ENCODE measurements at places on chromosomes 6 and 20.
A peak's percentile ranks its signal among the peaks of the same experiment; 100 is the strongest.

- DNase-seq, result no peak
Observed at GRCh38 chr6:162726947-162727321, 632 bp downstream of the PRKN start.

DNA sequence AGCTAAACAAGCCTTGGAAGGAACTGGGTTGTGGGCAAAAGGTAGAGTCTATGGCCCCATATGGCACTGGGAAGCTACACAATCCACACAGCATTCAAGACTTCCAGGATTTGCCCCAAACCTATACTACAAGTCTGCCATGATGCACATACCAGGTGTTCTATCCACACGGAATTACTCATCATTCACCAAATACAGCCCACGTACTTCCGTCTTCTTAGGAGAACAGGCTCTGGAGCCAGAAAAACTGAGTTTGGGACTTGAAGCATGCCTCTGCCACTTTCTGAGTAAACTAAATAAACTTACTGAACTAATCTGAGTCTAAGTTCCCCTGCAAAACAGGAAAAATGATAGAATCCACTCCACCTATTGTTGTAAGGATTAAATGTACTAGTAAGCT lies 28.6 kb downstream of the RIMS4 start:
- no peak for DNase-seq

GRCh38 chr6:138521790-138522189 lies 22.5 kb upstream of the NHSL1 start:
- no peak for DNase-seq

DNA sequence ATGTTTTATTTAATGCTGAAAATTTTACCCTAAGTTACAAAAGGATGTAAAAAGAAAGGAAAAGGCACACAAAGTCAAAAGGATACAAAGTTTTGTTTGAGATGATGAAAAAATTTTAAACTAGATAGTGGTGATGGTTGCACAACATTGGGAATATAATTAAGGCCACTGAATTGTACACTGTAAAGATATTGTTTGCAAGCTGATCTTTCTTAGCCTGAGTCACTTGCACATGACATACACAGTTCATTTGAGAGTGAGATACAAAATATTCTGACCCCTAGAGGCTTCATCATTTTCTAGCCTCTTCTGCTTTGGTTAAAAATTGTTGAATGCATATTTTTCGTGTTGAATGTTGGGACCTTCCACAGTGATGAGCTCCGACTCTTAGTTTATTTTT lies 462.6 kb downstream of the HDGFL1 start:
- DNase-seq, result no peak

DNA sequence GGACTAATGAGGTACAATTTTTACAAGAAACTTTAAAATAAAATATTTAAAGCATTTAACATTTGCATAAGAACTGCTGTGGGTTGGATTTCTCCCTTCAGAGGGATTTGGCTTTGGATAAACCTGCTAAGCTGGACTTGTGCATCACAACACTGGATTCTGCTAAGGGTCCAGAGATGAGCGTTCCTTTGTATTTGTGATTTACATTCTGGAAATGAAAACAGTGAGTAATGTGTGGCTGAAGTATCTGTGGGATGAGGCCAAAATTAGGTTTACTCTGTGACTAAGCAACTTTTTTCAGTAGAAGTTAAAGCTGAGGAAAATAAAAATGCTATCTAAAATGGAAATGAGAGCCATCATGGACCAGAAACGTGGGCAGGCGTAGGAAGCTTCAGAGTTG lies 494.3 kb downstream of the EPM2A start:
- no peak for DNase-seq

GRCh38 chr6:159878341-159878740 lies 12.4 kb upstream of the MAS1 start:
- DNase-seq, result no peak

GRCh38 chr6:157092736-157093135 lies 230.6 kb downstream of the TMEM242 start:
- DNase-seq, result no peak

DNA sequence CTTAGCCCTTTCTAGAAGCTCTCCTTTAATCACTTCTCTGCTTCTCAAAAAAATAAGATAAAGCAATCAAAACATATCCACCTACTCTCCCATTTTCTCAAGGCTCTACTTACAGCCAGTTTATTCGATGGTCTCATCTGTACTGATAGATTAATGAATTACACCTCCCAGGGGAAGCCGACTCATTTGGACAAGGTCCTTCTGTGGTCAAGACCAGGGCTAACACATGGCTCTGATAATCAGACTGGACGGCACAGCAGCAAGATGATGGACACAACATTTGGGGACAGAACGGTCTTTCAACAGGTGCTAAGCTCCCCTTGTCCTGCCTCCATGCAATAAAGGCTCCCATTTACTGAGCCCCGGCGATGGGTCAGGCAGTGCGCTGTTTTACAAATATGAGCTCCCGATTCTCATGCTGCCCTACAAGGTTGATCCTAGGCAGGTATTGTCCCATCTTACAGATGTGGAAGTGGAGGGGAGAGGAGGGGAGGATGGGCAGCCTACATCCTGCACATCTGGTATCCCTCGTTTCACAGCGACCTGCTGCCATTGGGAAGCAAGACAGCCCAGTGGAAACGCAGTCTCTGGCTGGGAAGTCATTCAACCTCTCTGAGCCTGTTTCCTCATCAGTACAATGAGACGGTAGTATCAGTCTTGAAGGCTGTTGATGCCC lies 15.7 kb downstream of the CPNE5 start:
- DNase-seq, result no peak

DNA sequence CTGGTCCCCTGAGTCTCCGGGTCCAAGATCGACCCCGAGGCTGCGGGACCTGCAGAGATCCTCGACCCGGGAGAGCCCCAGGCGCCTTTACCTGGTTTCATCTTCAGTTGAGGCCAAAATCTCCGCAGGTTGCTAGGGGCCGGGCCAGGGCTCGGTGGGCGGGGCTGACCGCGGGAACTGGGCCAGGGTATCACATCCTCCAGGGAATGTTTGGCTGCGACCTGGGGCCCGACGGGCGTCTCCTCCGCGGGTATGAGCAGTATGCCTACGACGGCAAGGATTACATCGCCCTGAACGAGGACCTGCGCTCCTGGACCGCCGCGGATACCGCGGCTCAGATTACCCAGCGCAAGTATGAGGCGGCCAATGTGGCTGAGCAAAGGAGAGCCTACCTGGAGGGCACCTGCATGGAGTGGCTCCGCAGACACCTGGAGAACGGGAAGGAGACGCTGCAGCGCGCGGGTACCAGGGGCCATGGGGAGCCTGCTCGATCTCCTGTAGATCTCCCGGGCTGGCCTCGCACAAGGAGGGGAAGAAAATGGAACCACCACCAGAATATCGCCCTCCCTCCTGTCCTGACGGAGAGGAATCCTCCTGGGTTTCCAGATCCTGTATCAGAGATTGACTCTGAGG lies 53.8 kb upstream of the POLR1H start:
- no peak for DNase-seq

DNA sequence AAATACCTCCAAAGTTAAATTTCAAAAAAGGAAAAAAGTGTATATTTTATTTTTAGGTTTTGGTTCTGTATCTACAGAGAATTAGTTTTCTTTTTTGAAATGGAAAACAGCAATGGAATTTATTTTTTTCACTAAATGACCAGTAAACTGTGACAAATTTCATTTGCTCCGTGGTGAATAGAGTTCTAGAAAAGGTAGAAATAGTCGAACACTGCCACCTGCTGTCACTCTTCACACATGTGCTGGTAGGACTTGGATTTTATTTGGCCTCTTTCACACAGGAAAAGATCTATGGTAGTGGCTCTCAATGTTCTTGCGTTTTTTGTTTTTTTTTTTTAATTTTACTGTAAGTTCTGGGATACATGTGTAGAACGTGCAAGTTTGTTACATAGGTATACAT lies 312.5 kb downstream of the EYA4 start:
- DNase-seq, result peak; percentile 2

- no peak for DNase-seq
Observed at GRCh38 chr6:142534076-142534475, 232.3 kb downstream of the ADGRG6 start.

DNA sequence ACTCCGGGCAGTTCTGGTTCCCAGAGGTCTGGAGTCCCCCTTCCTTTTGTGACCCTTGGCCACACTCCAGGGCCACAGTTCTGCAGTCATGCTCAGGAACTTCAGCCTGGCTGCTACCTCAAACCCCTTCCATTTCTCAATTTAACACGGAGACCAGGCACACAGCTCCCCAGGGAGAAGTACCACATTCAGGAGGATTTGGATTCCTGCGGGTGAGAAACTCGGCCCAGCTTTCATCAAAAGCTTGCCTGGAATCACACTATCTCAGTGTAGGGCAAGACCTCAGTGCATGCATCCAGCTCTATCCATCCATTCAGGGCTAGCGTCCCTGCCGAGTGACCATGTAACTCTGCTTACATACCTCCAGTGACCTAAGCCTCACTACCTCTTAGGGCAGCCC lies 16.8 kb upstream of the IP6K3 start:
- no peak for DNase-seq

DNA sequence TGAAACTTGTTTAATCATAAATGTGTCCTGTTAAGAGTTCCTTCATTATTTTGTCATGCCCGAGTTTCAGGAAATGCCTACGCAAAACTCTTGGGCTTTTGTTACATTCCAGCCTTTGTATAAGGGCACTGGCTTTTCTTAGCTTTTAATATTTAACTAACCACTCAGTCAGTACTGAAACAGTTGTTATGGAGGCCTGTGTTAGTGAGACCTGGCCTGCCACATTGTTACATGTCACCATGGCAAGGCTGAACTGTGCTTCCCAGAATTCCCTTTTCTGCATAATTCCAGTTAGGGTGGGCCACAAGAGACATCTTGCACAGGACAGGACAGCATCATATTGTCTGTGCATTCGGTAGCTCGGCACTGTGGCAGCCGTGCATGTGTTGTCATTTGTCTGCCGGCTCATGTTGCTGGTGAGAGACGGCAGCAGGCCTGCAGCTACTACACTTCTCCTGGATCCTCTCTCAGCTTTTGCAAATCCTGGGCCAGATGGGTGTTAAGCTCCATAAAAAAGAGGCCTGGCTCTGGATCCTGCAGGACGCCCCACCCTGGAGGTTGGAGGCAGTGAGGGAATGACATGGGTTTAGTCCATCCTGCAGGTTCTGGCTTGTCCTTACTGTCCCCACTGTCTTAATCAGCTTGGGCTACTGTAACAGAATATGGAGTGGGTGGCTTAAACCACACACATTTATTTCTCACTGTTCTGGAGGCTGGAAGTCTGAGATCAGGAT lies 128.8 kb upstream of the DTNBP1 start:
- DNase-seq, result no peak

DNA sequence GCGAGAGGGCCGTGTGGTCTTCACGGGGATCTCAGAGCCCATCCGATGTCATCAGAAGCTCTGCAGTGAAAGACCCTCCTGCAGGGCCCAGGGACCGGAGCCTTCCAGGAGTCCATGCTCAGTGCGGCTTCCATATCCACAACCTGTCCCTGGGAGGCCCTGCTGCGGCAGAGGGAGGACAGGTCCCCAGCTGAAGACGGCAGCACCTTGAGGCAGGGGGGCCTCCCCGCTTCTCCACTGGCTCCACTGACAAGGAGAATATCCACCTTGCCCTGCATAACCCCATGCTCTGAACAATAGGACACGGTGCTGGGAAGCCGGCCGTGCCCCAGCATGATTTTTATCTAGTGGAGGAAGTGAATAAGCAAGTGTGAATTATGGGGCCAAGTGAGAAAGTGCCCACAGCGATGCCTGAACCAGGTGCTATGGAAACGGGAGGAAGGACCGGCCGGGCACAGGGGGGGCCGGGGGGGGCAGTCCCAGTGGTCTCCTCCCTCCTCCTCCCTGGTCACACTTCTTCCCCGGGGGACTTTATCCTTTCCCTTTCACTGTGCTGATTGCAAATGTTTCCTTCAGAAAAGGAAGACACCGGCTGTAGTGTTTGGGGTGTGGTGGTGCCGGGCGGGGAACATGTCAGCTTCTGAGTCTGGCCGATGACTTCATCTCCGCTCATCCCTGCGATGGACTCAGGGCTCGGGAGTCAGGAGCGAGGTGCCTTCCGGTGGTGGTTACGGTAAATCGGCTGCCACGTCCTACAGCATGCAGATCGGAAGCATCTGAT lies 225.1 kb downstream of the ERMARD start:
- DNase-seq, result no peak

- no peak for DNase-seq
Observed at GRCh38 chr20:32891926-32892660, 33.4 kb downstream of the EFCAB8 start.

GRCh38 chr6:113048741-113049140 lies 701.6 kb downstream of the RFPL4B start:
- DNase-seq, result no peak

DNA sequence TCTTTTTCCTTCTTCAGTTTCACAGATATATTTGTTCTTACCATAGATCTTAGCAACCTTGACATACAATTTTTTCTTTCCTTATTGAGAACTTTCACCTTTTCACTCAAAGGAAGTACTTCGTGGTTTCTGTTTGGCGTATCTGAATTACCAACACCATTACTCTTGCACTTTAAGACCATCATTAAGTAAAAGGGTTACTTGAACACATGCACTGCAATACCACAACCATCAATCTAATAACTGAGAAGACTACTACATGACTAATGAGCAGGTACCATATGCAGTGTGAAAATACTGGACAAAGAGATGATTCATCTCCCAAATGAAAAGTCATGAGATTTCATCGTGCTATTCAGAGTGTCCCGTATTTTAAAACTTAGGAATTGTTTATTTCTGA lies 21.7 kb upstream of the SENP6 start:
- no peak for DNase-seq

- DNase-seq, result no peak
Observed at GRCh38 chr20:47667086-47667485, 118.2 kb downstream of the SULF2 start.

GRCh38 chr6:50202766-50203165 lies 153.0 kb upstream of the DEFB112 start:
- DNase-seq, result no peak

GRCh38 chr20:51310216-51310615 lies 232.3 kb downstream of the NFATC2 start:
- no peak for DNase-seq

DNA sequence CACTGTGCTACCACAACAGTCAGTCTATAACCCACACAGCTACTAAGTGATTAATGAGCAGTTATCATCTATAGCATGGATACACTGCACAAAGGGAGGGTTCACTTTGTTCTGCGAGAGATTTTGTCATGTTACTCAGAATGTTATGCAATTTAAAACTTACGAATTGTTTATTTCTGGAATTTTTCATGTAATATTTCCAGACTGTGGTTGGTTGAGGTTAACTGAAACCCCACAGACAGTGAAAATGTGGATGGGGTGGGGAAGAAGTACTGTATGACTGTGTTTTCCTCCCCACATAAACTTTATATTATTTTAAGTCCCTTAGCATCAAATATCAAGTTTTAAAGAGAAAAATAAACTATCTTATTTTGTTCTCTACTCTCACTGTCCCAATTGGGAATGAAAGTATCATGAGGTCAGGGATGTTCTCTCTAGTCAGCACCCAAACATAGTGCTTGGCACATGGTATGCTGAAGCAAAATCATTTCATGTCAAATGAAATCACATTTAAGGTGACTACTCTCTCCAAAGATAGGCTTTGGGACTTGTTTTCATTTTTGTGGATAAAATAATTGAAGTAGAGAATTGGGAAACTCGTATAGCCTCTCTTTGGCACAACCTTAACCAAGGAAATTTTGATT lies 25.4 kb downstream of the DOP1A start:
- no peak for DNase-seq

GRCh38 chr6:149186873-149187272 lies 130.6 kb upstream of the TAB2 start:
- no peak for DNase-seq

Measured in stimulated activated CD8-positive, alpha-beta memory T cell treated with anti-CD3 and anti-CD28 coated beads, Interleukin-4, amount 100 ng/mL, for 4 hours (primary cell).